ENCODE measurements at places on chromosomes 1 and 21. TPM values are rescaled to one million over a fixed set of nuclear protein-coding genes. Genes with fewer than 3 reads are reported as not detected.

PINK1 gene
- 88.8 TPM for total RNA-seq

DNA sequence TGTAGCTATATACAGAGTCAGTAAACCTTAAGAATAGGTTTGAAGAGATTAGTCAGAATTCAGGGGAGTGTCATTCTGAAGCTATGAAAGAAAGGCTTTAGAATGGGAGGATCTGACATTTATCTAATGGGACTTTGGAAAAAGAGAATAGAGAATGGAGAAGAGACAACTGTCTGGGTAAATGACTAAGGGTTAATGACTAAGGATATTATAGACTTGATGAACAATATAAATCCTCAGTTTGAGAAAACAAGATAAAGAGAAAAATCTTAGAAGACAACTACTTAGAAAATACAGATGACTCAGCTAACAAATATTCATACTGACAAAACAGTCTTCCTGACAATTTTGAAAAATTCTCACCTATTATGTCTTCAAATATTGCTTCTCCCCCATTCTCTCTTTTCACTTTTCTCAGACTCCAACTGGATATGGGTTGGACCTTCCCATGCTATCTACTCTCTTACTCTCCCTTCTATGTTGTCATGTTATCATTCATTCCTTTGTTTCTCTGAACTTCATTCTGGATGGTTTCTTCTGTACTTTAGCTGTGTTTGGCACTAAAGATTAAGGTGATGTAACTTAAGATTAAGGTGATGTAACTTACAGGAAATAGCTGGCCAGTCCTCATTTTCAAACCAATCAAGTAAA lies 20.4 kb downstream of the SLC16A1 start:
- no peak for DNase-seq

GRCh38 chr1:191096405-191096804 lies 618.7 kb upstream of the BRINP3 start:
- no peak for DNase-seq

CSMD2 gene
- 0.19 TPM for total RNA-seq

FCRL2 gene
- total RNA-seq, result 0.09 TPM

DNA sequence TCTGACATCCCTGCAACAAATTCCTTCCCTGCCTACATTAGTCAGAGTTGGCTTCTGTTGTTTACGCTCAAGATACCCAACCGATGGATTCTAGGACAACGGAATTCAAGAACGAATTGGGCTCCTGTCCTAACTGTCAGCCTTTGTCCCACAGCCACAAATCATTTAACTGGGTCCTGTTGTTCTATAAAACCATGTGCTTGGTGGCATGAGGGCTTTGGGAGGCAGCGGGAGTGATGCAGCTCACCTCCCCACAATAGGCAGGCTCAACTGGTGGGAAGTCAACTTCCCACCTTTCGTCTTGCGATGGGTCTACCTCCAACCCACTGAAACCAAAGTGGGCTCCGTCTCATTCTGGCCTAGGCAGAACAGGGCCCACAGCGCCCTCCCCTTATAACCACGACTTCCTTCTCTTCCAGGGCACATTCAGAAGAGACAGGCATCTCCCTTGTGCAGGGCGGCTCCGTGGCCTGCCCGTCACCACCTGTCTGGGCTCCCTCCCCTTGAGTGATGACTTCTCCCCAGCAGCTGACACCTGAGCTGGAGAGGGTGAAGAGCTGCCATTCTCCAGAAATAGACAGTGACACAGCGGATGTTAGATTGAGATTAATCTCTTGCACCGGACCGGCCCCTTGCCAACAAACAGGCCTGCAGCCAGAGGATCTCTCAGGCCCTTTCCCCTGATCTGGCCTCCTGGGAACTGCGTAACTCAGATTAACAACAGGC lies 26.5 kb downstream of the LRRC38 start:
- DNase-seq, result no peak

DNA sequence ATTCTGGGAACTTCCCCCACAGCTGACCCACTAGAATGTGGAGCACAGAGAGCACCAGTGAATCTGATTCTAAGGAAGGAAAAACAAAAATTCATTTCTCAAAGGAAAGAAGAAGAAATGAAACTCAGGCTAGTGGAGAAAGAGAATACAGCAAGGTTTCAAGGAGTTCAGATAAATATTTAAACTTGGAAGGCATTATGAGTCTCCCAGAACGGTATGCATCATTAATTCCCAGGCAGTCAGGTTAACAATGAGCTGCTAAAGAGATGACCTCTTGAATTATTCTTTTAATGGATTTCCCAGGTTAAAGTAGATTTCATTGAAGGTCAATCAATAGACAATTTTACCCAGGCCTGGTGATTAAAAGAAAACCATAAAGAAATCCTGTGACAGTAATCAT lies 103.6 kb upstream of the KAZN start:
- no peak for DNase-seq

TMPRSS15 gene
- total RNA-seq, result not detected

DNA sequence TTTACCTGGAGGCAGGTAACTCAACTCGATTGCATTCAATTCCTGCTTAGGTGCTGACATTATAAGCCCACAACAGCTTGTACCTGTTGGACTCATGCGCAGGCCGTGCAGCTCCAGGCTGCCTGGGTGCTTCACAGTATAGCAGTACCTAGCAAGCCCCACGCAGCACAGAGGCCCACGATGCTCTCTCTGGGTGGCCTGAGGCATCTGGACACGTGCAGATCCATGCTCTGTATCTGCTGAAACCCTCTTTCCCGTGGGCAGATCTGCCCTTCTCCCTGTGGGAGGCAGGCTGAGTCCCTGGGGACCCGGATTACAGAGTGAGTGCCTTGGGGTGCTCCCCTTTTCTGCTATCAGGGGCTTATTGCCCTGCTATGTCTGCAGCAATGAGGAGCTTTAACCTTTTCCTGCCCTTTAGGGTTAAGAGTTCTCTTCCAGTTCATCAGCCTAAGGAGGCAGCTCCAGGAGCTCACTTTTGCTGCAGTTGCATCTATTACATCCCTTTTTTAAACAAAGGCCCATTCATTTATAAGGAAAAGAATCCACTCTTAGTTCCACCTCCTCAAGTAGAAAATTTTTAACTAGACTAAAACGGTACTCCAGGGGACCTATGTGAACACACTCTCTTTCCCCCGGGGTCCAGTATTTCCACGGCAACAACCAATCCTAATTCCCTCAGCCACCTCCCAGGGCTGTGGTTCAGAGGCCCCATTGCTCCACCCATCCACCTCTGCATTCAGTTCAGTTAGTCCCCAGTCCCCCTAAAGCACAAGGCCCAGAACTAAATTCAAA lies 19.3 kb downstream of the ITPKB start:
- DNase-seq, result no peak

- no peak for DNase-seq
Measured at GRCh38 chr21:40257342-40257741, 390.1 kb downstream of the PCP4 start.

Data from right lobe of liver (tissue), 6 donors.